ENCODE measurements at places on chromosomes 13 and 19.

GRCh38 chr19:5137571-5138124 is 168.7 kb downstream of the KDM4B start:
- no peak for DNase-seq

DNA sequence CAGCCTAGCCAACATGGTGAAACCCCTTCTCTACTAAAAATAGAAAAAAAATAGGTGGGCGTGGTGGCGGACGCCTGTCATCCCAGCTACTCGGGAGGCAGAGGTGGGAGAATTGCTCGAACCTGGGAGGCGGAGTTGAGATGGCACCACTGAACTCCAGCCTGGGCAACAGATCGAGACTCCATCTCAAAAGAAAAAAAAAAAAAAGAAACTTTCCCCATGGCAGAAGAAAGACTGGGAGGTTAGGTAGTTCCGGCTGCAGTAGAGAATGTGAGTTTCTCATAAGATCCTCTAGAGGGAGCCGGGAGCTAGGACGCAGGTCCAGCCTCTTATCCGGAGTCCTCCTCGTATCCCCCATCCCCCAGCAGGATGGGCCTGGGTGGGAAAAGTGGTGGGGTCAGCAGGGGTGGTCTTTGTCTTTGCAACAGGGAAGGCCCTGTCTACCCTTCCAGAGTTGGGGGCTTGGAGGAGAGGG is 13.2 kb upstream of the CREB3L3 start:
- no peak for DNase-seq

- no peak for DNase-seq
Observed at GRCh38 chr19:1156305-1156801, 17.7 kb downstream of the SBNO2 start.

DNA sequence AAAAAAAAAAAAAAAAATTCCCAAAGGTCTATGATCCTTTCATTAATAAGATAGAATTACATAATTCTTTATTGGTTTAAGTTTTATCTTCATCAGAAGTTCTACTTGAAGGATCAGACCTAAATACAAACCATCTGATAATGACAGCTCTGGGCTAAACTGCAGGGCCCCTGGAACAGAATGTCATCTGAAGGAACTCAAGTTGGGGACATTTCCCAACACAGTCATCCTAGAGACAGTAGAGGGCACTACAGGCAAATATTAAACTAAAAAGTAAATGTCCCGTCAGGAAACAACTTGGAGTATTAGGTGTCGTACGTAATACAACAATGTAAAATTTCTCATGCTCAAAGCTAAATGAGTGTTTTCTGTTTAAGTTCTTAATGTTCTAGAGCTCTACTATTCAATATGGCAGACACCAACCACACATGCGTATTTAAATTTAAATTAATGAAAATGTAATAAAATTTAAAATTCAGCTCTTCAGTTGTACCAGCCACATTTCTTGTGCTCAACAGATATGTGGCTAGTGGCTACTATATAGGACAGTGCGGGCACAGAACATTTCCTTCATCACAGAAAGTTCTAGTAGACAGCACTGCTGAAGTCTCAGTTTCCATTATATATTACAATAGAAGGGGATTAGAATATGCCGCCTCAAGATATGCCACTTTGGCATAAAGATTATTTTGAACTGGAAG is 21.8 kb upstream of the NAXD start:
- no peak for DNase-seq

- no peak for DNase-seq
Observed at GRCh38 chr19:14395262-14395661, 14.0 kb downstream of the ADGRE5 start.

- DNase-seq: no peak
Observed at GRCh38 chr13:45422731-45423292, 4.6 kb upstream of the SLC25A30 start.

DNA sequence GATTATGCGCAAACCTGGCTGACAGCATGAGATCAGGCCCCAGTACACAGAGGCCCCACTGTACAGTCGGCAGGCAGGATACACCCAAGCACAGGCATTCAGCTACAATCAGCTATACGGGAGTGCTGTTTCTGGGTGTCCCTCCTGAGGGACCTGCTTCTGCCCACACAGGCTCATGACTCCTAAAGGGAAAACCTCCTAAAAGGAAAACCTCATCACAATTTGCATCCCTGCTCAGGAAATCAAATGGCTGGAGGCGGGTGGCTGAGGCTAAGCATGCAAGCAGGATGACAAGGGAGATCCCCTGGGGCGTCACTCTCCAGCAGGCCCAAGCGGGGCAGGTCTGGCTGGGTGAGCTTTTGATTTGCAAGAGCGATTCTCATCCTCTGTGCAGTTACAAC is 99.8 kb downstream of the CRYL1 start:
- no peak for DNase-seq

DNA sequence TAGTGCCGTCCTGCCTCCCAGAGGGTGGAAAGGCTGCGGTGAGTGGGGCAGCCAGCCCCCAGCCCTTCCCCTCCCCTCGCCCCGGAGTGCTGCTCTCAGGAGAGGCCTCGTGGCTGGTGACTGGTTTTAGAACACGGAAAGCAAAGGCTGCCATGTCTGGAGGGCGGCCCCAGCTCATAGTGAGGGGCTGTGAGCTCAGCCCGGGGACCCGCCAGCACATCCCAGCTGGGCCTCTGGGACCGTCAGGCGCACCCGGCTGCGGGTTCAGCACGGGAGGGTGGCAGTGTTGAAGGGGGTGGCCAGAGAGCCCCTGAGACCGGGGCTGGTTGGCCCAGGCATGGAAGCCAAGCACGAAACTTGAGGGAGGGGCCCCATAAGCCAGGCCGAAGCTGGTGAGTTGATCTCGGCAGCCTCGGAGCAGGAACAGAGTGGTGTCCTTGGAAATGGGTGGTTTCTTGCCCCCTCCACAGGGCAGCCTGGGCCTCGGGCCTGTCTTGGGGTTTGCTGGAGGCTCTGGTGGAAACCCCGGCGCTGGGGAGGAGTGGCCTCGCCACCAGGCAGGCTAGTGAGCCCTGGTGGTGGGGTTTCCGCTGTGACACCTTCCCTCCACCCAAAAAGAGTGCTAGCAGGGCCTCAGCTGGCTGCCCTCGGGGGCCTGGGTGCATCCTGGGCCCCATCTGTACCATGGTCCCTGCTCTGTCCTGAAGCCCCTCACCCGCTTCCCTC is 157.7 kb downstream of the KDM4B start:
- DNase-seq: no peak

DNA sequence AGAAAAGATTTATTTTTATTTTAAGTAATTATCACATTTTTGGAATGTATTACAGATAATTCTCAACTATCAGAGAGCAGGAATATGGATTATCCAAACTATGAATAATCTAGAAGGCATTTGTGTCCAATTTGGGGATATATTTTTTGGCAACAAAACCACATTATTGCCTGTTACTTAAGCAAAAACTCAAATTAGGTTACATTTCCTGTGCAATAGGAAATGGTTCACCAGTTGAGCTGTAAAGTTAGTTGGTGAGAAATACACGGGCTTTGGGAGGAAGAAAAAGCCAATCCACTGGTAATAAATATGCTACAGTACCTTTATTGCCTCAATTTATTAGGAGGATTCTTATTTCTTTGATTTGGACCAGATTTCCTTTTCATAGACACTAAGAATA is 1075.2 kb downstream of the PCDH9 start:
- DNase-seq: no peak

DNA sequence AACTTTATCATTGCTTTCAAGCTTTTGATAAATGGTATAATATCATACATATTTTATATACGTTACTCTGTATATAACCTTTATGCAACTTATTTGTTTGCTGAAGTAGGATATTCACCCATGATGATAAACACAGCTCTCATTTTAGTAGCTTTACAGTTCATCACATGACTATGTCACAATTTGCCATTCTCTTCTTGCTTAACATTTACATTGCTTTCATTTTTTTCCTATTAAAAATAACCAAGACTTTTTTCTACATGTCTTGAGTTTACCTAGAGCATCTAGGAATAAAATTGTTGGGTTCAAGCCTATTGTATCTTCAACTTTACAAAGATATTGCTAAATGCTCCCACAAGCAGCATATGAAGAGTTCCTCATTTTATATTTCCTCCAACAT is 54.0 kb downstream of the KCNRG start:
- no peak for DNase-seq

DNA sequence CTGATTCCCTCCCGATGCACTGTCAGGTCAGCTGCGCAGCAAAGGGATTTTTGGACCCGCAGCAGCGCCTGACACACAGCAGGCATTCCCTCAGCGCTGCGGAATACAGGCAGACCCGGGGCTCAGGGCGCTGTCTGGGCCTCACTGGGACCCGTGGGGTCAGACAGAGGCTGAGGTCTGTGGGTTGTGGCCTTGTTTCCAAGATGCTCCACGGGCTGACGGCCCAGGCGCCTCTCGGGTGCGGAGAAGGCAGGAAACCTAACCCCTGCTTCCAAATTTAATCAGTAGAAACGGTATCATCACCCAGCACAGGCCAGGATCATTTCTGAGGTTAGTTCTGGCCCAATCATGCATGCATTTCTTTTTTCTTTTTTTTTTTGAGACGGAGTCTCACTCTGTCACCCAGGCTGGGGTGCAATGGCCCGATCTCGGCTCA is 686 bp upstream of the RNF126 start:
- no peak for DNase-seq

DNA sequence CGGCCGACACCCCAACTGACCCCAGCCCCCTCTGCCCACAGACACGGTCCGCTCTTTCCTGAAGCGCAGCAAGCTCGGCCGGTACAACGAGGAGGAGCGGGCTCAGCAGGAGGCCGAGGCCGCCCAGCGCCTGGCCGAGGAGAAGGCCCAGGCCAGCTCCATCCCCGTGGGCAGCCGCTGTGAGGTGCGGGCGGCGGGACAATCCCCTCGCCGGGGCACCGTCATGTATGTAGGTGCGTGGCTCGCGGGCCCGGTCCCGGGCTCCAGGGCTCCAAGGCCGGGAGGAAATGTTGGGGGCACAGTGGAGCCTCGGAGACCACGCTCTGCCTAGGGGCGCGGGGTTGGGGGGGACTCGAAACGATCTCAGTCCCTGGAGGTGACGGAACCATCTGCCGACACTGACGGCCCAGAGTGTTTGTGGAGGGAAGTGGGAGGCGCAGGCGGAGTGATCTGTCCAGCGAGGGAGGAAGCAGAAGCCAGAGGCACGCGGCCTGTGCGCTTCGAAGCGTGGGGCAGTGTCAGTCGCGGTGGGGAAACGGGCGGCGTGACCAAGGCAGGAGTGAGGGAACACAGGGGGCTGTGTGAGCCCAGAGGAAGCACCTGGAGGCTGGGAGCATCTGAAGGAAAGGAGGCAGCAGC is 6.3 kb downstream of the TBCB start:
- no peak for DNase-seq

DNA sequence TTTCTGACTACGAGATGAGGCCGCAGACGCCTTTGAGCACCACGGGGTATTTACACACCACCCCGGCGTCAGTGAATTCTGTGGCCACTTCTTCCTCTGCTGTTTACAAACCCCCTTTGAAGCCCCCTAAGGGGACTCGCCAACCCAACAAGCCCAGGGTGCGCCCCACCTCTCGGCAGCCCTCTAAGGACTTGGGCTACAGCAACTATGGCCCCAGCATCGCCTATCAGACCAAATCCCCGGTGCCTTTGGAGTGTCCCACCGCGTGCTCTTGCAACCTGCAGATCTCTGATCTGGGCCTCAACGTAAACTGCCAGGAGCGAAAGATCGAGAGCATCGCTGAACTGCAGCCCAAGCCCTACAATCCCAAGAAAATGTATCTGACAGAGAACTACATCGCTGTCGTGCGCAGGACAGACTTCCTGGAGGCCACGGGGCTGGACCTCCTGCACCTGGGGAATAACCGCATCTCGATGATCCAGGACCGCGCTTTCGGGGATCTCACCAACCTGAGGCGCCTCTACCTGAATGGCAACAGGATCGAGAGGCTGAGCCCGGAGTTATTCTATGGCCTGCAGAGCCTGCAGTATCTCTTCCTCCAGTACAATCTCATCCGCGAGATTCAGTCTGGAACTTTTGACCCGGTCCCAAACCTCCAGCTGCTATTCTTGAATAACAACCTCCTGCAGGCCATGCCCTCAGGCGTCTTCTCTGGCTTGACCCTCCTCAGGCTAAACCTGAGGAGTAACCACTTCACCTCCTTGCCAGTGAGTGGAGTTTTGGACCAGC is 5.3 kb downstream of the SLITRK5 start:
- no peak for DNase-seq

GRCh38 chr19:28238270-28238820 is 974.6 kb downstream of the UQCRFS1 start:
- DNase-seq: no peak

GRCh38 chr19:29503140-29503758 is 22.5 kb upstream of the VSTM2B start:
- no peak for DNase-seq

Data from activated T-helper 2 cell treated with anti-CD3 and anti-CD28 coated beads, Interferon-gamma antibody, Interleukin-2, Interleukin-4, amounts not matched to agents 10 μg/mL and 5 μg/mL and 100 μg/mL, durations not matched to agents 14 hours and 24 hours and 36 hours (primary cell).